ENCODE measurements at places on chromosomes 7 and 10.
A peak's percentile ranks its signal among the peaks of the same experiment; 100 is the strongest.

- no peak for DNase-seq
Measured at GRCh38 chr10:63866747-63867140, 345.5 kb downstream of the REEP3 start.

- DNase-seq: no peak
Measured at GRCh38 chr7:139674341-139674740, 103.5 kb downstream of the HIPK2 start.

GRCh38 chr10:117163954-117164548 lies 26.0 kb upstream of the VAX1 start:
- no peak for DNase-seq

- DNase-seq: no peak
Measured at GRCh38 chr10:110009736-110010475, 2.1 kb downstream of the ADD3 start.

DNA sequence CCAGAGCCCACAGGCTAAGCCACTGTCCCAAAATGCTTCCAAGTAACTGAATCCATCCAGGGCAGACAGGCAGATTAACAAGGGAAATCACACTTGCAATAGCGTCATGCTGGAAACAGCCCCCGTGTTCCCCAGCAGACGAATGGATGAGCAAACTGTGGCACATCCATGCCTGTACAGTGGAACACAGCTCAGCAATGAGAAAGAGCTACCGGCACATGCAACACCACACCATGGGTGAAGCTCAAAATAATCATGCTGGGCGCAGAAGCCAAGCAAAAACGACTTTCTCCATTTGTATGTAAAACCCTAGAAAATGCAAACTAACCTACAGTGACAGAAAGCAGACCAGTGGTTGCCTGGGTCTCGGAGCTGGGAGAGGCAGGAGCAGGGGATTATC lies 153.1 kb downstream of the SLIT1 start:
- no peak for DNase-seq

- DNase-seq: no peak
Measured at GRCh38 chr7:84249656-84250055, 55.1 kb upstream of the SEMA3A start.

- no peak for DNase-seq
Measured at GRCh38 chr7:151238190-151238810, 6.0 kb downstream of the CHPF2 start.

DNA sequence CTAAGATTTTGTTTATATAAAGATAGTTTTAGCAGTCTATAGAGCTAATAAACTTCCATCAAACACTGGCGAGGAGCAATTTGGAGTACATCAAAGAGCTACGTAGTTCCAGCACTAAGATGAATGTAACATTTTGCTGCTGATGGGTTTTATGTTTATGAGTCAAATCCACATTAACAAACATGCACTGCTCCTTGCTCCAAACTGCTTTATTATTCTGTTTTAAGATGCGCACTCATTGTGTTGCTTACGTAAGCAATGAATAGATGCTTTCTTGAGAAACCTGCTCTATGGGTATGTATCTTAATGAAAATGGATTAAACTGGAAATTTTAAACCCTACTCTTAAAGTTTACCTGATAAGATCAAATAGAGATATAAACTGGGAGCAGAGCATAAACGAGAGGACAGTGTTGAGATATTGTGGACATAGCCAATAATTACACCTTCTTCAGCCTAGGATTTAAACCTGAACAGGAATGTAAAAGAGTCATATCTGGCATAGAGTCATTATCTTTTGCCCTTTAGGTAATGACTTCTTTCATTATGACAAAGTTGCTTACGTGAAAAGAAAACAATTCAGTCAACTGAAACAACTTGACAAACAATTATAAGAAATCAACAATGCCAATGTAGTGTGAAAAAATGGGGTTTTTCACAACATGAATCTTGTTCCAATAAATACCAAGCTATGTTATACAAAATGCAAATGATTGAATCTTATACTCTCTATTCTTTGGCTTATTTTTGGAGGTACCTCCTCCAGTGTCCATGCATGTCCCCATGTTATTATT lies 153.5 kb upstream of the MTPN start:
- DNase-seq: no peak

- no peak for DNase-seq
Measured at GRCh38 chr10:113153493-113154102, 203.6 kb downstream of the TCF7L2 start.

DNA sequence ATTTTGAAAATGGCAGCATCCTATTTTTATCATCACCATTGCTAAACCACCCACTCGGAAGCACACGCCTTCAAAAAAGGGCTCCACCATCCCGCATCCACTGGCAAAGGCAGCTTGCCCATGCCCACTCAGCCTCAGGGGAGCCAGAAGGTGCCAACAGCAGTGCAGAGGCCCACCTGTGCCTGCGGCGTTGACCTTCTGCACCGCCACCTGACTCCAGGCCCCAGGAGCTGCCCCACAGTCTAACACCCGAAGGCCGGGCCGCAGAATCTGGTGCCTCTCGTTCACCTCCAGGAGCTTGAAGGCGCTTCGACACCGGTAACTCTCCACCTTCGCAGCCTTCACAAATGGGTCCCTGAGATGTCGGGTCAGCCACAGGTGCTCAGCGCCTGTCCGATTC lies 2.8 kb downstream of the MRM2 start:
- DNase-seq: no peak

- DNase-seq: no peak
Measured at GRCh38 chr10:74104480-74104879, 46.1 kb downstream of the AP3M1 start.

DNA sequence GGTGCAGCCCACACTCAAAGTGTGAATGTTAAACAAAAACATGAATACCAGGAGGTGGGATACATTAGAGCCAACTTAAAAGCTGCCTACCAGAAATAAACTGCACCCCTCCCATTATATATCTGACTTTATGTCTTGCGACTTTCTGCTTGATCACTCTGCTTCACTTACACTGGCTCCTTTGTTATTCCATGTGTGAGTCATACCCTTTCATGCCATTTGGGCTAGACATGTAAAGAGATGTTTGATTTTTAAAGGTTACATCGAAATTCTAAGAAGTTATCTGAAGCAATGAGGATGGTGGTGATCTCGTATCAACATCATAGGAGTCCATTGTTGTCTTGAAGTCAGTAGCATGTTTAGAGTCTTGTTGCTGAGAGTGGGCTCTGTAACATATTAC lies 31.6 kb upstream of the ETV1 start:
- peak; percentile 2 for DNase-seq

DNA sequence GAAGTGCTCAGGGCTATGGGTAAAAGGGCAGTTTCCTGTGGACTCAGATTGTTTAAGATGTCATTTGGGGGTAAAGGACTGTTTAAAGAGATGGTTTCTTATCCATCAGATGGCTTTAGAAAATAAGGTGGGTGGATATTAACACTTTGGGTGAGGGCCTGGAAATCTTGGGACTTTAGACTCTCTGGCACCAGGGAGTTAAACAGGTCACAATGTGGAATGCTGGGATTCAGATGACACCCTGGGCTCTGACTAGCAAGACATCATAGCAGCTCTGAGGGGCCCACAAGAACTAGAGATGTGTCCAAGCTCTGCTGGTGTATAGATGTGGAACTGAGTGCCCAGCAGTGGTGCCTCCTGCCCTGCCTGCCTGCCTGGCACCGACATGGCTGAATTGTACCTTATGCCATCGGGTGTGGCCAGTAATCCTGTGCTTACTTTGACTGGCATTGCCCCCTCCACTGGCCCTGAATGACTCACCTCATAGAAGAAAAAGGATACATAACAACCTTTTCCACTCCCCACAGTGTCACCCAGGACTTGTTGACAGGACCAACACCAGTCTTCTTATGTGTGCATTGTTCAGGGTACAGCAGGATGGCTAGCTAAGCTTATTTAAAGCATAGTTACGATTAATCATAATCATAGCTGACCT lies 100.0 kb upstream of the PRR15 start:
- no peak for DNase-seq

GRCh38 chr7:142556740-142557139 lies 192.5 kb upstream of the PRSS1 start:
- peak; percentile 91 for DNase-seq

DNA sequence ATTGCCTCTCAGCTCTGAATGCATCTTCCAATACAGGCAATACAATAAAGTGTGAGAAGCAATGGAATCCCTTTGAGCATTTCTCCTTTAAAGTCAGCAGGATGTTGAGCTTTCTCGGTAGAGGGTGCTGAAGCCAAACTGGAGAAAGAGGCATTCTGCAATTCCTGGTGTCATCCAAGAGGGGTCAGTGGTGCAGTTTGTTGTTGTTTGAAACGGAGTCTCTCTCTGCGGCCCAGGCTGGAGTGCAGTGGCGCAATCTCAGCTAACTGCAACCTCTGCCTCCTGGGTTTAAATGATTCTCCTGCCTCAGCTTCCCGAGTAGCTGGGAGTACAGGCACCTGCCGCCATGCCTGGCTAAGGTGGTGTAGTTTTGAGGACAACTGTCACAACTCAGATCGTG lies 486.5 kb downstream of the CALN1 start:
- DNase-seq: no peak

- no peak for DNase-seq
Measured at GRCh38 chr7:129853661-129854268, 99.0 kb downstream of the UBE2H start.

DNA sequence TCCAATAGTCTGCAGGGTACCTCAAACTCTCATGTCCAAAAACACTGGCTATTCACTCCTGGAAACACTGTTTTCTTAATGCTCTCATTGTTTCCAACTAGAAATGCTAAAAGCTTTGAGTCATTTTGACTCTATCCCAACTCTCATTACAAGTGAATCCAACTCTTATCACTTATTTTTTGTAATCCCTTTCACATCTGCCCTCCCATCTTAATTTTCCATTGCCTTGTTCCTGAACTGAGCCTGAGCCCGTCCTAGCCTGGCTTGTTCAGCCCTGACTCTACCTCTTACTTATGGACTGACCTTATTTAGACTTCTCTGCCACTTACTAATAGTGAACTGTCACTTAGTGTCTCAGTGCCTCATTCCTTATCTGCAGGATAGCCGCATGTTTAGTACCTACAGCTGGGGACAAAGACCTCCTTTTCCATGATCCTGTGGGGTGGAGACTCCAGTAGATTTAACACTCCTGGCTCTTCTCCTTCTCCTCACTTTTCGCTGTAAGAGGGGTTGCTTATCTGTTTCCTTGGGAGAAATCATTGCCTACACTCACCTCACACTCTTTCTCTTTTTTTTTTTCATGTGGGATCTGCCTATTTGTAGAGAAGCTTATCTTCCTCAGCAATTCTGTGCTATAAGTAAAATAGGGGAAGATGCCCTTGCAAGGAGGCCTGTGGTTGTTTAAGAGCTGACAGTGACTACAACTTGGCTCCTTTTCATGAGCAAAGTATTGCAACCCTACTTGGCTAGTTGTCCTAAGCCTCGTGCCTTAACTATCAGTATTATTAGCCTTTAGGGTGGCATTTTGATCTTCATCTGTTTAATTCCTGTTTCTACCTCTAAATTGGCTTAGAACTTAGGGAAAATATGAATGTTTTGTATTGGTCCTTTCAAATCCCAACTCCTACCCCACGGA lies 56.4 kb downstream of the SLC16A12 start:
- no peak for DNase-seq

DNA sequence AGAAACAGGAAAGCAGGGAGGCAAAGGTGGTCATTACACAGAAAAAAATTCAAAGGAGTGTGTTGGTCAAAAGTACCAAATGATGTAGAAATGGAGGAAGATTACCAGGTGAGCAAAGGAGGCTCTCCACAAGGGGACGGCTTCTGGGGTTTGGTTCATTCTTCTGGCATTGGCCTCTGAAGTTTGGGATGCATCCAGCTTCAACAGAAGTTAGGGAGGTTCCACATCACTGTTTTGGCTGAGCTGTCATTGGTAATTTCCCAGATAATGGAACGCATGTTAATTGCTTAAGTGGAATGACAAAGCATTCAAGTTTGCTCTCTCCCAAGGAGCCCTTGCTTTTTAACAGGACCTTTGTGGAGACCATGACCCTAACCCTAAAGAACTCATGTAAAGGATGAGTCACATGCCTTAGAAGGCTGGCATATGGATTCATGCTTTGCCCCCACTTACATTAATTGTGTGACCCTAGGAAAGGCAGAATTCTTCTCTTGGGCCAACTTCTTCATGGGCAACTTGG lies 398.6 kb downstream of the GPAM start:
- DNase-seq: no peak

- no peak for DNase-seq
Measured at GRCh38 chr10:110263164-110263563, 41.6 kb downstream of the SMNDC1 start.

GRCh38 chr7:104106108-104106905 lies 101.5 kb downstream of the ORC5 start:
- DNase-seq: peak; percentile 4

GRCh38 chr10:89563861-89564478 lies 28.6 kb upstream of the SLC16A12 start:
- no peak for DNase-seq

Data from AG04449 (cell line).